Spinal cord (tissue), 10 donors: ENCODE measurements at places on chromosomes 11 and 22. TPM values are rescaled to one million over a fixed set of nuclear protein-coding genes. Genes with fewer than 3 reads are reported as not detected.

Gene APOL5
- polyA plus RNA-seq, result not detected

Gene PEX26
- polyA plus RNA-seq, result 58.8 TPM

Gene SGSM1
- polyA plus RNA-seq, result 20.0 TPM

GRCh38 chr11:133277886-133278285 lies 254.4 kb downstream of the OPCML start:
- DNase-seq, result no peak

DNA sequence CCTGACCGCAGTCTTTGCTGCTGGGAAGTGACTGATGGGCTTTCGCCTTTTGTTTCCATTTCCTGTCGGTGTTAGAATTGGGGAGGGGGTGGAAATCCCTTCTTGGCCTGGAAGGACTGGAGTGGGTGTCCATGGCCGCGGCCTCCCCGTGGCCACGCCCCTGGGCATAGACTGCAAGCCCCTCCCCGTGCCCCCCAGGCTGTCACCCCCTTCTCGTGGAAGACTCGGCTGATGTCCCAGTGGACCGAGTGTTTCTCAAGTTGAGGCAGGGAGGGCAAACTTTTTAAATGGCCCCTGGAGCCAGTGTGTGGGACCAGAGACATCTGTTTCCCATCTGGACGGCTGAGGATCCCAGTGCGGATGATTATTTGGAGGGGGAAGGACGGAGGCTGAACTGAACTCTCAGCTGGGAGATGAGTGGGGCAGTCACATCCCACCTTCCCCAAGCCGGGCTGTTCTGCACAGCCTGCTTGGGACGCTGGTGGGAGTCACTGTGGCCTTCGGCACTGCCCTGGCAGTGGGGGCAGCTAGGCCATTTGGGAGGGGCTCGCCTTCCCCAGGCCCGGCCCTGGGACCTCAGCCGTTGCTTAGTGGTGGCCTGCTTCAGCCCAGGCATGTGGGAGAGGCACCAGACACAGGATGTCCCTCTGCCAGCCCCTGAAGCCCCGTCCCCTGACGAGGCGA lies 1.6 kb downstream of the CD81 start:
- DNase-seq, result no peak

DNA sequence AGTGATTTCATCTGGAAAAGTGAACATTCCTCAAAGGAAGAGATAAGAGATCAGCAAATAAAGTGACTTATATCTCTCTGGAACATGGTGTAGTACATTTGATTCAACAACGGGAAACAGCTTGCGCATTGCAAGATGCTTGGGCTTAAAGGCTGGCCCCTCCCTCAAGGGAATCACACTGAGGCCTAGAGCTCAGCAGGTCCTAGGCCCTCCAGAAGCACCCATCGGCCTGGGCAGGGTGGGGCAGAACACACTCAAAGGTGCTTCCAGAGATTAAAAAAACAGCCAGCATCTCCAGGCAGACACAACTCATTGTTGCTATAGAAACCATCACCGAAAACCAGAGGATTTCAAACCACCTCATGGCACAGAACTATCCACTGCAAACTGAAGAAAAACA lies 69.0 kb upstream of the ARFGAP3 start:
- DNase-seq, result no peak

Gene SEPTIN3
- polyA plus RNA-seq, result 423 TPM

Gene TCN2
- polyA plus RNA-seq, result 56.9 TPM

GRCh38 chr11:297051-297585 lies 2.2 kb downstream of the IFITM5 start:
- DNase-seq, result no peak

DNA sequence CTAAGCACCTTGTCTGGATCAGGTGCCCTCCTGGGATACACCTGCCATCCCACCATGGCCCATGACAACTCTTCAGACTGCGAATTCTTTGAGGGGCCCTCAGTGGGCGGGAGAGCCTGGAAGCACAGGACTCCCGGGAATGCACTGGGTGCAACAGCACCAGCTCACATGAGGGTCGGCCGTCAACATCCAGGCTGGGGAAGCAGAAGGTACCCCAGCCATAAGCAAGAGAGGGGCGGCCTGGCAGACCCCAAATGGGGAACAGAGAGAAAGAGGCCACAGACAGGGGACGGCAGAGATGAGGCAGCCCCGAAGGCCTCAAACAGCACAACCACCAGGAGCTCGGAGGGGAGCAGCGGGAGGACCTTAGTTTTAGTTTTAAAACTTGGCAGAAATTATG lies 94.4 kb downstream of the PHF21B start:
- no peak for DNase-seq

Gene SNX32
- polyA plus RNA-seq, result 9.7 TPM

DNA sequence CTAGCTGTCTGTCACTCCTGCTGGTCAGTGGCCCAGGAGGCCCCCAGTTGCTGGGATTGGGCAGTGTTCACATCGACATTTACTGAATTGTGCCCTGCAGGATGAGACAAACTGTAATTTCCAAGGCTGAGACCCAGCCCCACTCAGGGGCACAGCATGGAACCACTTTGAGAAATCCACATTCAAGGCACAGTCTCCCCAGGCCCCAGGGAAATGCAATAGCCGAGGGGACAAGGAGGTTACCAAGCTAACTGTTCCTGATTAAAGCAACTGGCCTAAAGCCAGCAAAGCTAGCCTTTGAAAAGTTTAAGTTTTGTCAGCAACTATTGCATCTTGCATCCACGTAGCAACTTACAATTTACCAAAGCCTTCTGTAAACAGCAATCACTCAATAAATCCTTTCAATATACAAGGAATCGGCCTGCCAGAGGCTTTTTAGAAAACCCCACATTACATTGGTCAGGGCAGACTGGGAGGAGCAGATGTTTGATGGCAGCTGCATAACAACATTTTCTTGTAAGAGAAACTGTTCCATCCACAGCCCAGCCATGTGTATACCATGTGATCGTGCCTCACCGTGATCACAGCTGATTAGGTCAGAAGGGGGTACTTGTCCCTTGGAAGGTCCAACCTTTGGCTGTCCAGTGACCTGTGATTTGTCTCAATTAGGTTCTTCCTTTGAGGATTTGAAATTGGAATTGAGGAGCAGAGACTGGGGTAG lies 103.9 kb downstream of the TENM4 start:
- no peak for DNase-seq

- peak; percentile 48 for DNase-seq
These were observed 19.1 kb upstream of the ROBO3 start for GRCh38 chr11:124846070-124846673.

DNA sequence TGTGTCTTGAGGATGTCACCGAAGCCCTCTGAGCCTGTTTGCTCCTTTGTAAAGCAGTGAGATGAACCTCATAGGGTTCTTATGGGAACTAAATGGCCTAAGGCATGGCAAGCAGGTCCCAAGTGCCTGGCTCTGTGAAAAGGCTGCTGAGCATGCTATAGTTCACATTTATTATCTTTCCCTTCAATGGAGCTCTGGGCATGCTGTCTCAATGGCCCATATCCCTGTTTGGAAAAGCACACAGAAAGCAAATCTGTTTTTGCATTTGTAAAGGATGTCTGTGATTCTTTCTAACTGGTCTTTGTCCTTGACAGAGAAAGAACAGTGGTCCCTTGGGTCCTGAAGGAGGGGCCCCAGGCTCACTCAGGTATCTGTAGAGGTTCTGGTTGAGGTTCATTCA lies 26.4 kb downstream of the RTCB start:
- no peak for DNase-seq

Gene P2RY2
- not detected for polyA plus RNA-seq

DNA sequence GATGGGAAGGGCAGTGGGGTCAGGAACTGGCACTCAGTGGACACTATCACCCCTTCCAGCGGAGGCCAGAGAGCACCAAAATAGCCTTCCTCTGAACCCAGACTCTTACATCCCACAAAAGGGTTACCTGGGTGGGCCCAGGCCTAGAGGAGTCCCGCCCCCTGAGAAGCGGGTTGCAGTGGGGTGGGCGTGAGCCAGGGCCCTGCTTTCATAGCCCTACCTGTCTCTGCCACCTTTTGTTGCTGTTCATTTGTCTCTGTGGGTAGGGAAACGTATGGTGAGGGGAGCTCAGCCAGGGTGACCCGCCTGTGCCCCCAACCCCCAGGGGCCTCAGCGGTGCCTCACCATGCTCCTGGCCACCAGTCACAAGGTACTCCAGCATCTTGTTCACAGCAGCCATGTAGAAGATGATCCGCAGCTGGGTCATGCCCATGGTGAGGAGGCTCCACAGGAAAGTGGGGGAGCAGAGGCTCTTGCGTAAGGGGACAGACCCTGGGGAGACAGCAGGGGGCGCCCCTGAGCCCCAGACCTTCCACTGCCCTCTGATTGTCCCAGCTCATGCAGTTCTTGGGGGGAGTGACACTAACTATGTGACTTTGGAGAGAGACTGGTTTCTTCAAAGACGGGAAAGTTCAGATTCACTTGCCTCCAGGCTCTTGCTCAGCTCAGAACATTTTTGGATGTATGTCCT lies 24.0 kb downstream of the SLC43A1 start:
- no peak for DNase-seq

- no peak for DNase-seq
These were observed 144.0 kb downstream of the MPPED1 start for GRCh38 chr22:43555561-43556515.

Gene KCTD21
- 17.6 TPM for polyA plus RNA-seq

GRCh38 chr22:27504360-27505253 lies 296.9 kb downstream of the MN1 start:
- DNase-seq, result peak; percentile 25

DNA sequence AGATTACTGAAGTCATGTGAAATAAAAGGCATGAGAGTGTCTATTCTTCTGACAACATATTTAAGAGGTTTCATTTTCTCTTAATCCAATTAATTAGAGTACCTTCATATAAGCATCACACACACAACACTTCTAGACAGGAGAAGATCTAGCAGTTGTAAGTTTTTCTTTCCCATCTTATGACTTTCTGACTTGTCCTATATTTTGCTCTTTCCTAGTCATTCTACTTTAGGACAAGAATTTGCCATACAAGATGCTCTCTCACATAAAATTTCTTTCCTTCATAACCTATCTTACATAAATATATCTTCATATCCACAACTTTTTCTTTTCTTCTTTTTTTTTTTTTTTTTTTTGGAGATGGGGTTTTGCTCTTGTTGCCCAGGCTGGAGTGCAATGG lies 118.3 kb upstream of the SERPIND1 start:
- no peak for DNase-seq

Gene RAB3IL1
- polyA plus RNA-seq, result 14.7 TPM

GRCh38 chr22:42069801-42070516 lies 653 bp downstream of the NAGA start:
- DNase-seq, result peak; percentile 33

DNA sequence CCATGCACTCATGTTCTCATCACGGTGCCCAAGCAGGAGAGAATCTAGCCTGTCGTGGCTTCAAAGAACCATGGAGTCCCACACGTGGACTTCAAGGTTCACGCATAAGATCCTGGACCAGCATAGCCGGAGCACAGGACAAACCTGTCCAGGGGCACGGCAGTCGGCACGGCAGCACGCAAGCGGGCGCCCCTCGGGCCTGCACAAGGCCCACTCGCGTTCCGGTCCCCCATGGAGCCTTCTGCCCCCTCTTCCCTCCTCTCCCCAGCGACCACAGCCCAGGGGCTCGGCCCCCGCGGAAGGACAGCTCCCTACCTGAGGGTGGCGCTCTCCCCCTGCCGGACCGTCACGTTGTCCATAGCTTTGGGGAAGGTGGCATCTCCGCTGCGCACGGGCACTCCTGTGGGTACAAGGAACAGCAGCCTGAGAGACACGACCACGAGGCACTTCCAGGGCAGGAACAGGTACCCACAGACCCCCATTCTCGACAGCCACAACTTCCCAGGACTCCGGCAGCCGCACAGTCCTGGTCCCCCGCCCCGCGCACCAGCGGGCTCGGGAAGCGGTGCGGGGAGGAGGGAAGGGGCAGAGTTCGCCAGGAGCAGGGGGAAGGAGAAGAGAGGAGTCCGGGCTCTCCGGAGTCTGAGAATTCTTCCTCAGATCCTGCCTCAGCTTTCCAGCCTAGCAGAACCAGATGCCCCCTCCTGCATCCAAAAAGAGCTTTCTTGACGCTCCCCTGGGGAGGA lies 589.5 kb downstream of the OPCML start:
- DNase-seq, result no peak

GRCh38 chr11:88623531-88623930 lies 286.0 kb upstream of the CTSC start:
- DNase-seq, result peak; percentile 16

Gene C11orf87
- 46.6 TPM for polyA plus RNA-seq

GRCh38 chr22:18056807-18057474 lies 20.8 kb upstream of the PEX26 start:
- DNase-seq, result no peak

DNA sequence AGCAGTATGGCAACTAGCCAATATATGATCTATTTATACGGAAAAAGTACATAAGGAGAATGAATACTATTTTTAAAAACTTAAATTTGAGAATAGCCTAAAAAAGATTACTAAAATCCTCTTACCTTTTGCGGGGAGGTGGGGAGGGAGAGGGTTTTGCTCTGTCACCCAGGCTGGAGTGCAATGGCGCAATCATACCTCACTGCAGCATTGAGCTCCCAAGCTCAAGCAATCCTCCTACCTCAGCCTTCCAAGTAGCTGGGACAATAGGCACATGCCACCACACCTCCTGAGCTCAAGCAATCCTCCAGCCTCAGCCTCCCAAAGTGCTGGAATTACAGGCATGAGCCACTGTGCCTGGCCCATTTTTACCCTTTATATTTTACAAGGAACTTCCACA lies 82.0 kb downstream of the TTC28 start:
- DNase-seq, result no peak

Gene KREMEN1
- polyA plus RNA-seq, result 7.1 TPM

- no peak for DNase-seq
These were observed 4.6 kb upstream of the LTBP3 start for GRCh38 chr11:65562788-65563187.

GRCh38 chr11:88596786-88597185 lies 259.2 kb upstream of the CTSC start:
- no peak for DNase-seq

Gene SLC5A4
- polyA plus RNA-seq, result 0.59 TPM

GRCh38 chr11:130020323-130020722 lies 17.7 kb upstream of the PRDM10 start:
- no peak for DNase-seq

Gene HMOX1
- 15.7 TPM for polyA plus RNA-seq

Gene CLDN5
- 103 TPM for polyA plus RNA-seq

DNA sequence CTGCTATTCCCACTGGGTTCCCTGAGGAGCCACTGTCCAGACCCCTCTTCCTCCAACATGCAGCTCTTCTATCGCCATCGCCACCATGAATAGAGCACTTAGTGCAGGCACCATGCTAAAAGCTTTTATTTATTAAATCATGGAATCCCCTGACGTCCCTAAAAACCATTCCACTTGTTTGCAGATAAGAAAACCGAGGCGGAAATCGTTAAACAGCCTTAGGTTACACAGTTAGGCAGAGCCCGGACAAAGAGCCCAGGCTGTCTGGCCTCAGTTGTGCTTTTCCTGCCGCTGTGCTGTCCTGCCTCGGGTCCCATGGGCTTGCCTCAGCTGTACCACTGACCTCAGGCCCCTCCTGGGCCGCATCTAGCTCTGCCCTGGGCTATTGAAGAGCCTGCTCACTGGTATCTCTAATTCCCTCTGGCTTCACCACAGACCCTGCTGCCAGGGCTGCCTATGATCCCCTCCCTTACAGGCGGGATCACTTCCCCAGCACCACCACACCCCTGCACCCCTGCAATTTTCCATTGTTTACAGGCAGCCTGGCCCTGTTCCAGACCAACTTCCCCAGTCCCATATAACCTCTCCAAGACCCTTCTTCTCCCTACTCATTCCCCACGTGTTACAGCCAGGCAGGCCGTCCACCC lies 13.0 kb upstream of the TUB start:
- DNase-seq, result peak; percentile 1
